ENCODE measurements at places on chromosomes 7 and 10. TPM values are rescaled to one million over a fixed set of nuclear protein-coding genes. Genes with fewer than 3 reads are reported as not detected.
A peak's percentile ranks its signal among the peaks of the same experiment; 100 is the strongest.

Gene SFTPA1
- total RNA-seq = not detected

Gene TUBAL3
- not detected for total RNA-seq

Gene LRRC4
- total RNA-seq = 0.29 TPM

Gene ICA1
- 1.2 TPM for total RNA-seq

Gene RBAK
- total RNA-seq = 10.6 TPM

Gene GNAI1
- 42.1 TPM for total RNA-seq

Gene LRRC18
- not detected for total RNA-seq

Gene PRPS1L1
- total RNA-seq = not detected

Gene TWIST1
- total RNA-seq = 101 TPM

GRCh38 chr10:11015446-11015934 lies 2.2 kb upstream of the CELF2 start:
- H3K36me3 ChIP-seq = no peaks in the 10 kb centered on the region
- H3K4me3 ChIP-seq = no peak overlapping the region
- H3K27ac ChIP-seq = no peak overlapping the region
- H3K4me1 ChIP-seq = no peaks in the 10 kb centered on the region
- peaks cover 27% of the 10 kb centered on the region for H3K27me3 ChIP-seq

- peak overlapping the region; percentile 61 for H3K27ac ChIP-seq
- no peaks in the 10 kb centered on the region for H3K36me3 ChIP-seq
- no peak overlapping the region for H3K4me3 ChIP-seq
- H3K27me3 ChIP-seq = no peaks in the 10 kb centered on the region
- peaks cover 10% of the 10 kb centered on the region for H3K4me1 ChIP-seq
These were observed 109.1 kb upstream of the TNS3 start for GRCh38 chr7:47690902-47691558.

DNA sequence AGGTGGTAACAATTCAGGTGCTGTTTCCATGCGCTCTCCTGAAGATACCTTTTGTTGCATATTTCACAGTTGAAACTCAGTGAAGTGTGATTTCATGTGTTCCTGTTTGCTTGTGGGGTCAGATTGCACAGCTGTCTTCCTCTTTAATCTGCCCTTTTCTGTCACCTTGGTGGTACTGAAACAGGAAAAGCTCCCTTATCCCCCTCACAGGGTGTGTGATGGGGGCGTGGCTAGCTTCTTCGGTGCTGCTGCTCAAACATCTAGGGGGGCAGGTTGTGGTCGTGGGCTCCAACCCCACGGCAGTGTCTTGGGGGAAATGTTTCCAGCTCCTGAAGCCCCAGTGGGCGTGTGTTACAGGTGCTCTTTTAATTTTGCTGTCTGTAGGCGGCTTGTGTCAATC lies 107.4 kb upstream of the KLF14 start:
- H3K27me3 ChIP-seq = no peaks in the 10 kb centered on the region
- no peak overlapping the region for H3K27ac ChIP-seq
- H3K36me3 ChIP-seq = no peaks in the 10 kb centered on the region
- H3K4me1 ChIP-seq = peaks cover 46% of the 10 kb centered on the region
- DNase-seq = no peak

GRCh38 chr7:69768986-69769595 lies 170.8 kb downstream of the AUTS2 start:
- H3K27me3 ChIP-seq = no peaks in the 10 kb centered on the region
- no peak overlapping the region for H3K27ac ChIP-seq
- peak; percentile 53 for DNase-seq
- H3K4me1 ChIP-seq = no peaks in the 10 kb centered on the region

DNA sequence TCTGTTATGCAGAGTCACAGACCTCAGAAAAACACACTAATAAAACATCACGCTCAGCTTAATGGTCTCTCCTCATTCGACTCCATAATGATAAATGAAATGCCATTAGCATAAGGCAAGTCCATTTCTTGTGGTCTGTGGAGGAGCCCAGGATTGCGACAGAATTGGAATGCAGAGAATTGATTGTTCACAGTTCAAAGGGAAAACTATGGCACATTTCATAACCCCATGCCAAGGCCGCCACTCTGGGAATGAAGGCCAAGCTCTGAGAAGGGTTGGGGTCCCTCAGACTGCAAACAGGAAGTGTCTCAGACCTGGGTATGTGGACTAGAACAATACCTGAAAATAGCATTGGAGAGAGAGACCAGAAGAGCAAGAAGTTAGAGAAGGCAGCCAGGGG lies 398.9 kb downstream of the ADRA2A start:
- no peak overlapping the region for H3K27ac ChIP-seq
- no peaks in the 10 kb centered on the region for H3K27me3 ChIP-seq
- H3K4me1 ChIP-seq = no peaks in the 10 kb centered on the region
- no peak overlapping the region for H3K4me3 ChIP-seq
- H3K36me3 ChIP-seq = no peaks in the 10 kb centered on the region
- DNase-seq = no peak

- DNase-seq = no peak
- no peaks in the 10 kb centered on the region for H3K27me3 ChIP-seq
- peaks cover 4% of the 10 kb centered on the region for H3K4me1 ChIP-seq
- H3K36me3 ChIP-seq = no peaks in the 10 kb centered on the region
- no peak overlapping the region for H3K27ac ChIP-seq
These were observed 276.2 kb downstream of the MDFIC start for GRCh38 chr7:115198143-115198542.

GRCh38 chr7:130351791-130352090 lies 7.1 kb downstream of the CPA5 start:
- H3K27ac ChIP-seq = no peak overlapping the region
- no peaks in the 10 kb centered on the region for H3K36me3 ChIP-seq
- no peaks in the 10 kb centered on the region for H3K27me3 ChIP-seq

DNA sequence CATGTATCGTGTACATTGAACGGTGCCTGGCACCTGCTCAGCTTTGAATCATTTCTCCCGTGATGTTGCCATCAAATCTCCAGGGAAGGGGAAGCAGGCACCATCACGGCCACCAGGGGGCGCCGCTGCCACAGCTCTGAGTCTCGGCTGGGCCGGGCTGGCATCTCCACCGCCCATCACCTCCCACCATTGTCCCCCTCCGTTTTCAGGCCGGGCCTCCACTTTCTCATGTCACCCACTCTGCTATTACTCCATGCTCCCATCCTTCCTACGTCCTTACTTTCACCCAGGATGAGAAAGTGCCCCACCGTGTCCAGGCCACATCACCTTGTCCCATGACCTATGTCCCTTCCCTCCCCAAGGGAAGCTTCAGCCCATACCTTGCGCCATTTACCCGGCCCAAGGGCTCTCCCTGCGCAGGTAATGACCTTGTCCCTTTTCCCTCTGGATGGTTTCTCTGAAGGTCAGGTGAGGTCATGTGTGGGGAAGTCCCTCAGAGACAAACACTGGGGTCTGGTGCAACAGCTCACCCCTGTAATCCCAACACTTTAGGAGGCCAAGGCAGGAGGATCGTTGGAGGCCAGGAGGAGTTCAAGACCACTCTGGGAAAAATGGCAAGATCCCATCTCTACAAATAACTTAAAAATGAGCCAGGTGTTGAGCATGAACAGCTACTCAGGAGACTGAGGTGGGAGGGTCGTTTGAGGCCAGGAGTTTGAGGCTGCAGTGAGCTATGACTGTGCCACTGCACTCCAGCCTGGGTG lies 31.8 kb upstream of the OCM2 start:
- no peak overlapping the region for H3K27ac ChIP-seq
- H3K36me3 ChIP-seq = no peaks in the 10 kb centered on the region
- no peak overlapping the region for H3K4me3 ChIP-seq
- DNase-seq = peak; percentile 91

DNA sequence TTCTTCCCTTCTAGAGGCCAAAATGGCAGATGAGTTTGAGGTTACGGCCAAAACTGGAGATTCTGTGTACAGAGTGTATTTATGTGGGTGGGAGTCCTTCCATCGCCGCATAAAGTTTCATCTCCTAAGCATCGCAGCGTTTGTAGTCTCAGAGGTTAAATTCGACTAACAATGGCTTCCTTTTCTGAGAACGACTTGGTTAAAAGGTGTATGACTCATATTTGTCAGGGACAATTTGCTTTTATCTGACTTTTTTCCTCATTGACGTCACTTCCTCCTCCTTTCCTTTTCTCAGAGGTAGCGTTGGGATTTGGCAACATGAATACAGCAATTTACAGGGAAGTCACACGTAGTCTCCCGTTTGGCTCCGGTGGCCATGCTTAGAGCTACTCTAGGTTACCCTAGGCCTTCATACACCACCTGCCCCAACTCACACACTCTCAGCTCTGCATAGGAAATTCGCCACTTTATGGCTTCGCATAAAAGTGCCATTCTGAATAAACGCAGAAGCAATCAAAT lies 37.6 kb upstream of the TCF7L2 start:
- no peak overlapping the region for H3K27ac ChIP-seq
- DNase-seq = no peak
- H3K36me3 ChIP-seq = no peaks in the 10 kb centered on the region
- no peaks in the 10 kb centered on the region for H3K27me3 ChIP-seq
- peaks cover 16% of the 10 kb centered on the region for H3K4me1 ChIP-seq
- no peak overlapping the region for H3K4me3 ChIP-seq

- no peak for DNase-seq
- no peak overlapping the region for H3K27ac ChIP-seq
- H3K4me3 ChIP-seq = no peak overlapping the region
These were observed 70.6 kb downstream of the STEAP1B start for GRCh38 chr7:22429386-22429785.

- DNase-seq = no peak
- peaks cover 2% of the 10 kb centered on the region for H3K27me3 ChIP-seq
- no peak overlapping the region for H3K4me3 ChIP-seq
- H3K4me1 ChIP-seq = peaks cover 7% of the 10 kb centered on the region
These were observed 114.4 kb upstream of the AFAP1L2 start for GRCh38 chr10:114518401-114519305.

- no peak for DNase-seq
- H3K27ac ChIP-seq = no peak overlapping the region
- H3K27me3 ChIP-seq = no peaks in the 10 kb centered on the region
- no peaks in the 10 kb centered on the region for H3K4me1 ChIP-seq
These were observed 51.3 kb downstream of the USP6NL start for GRCh38 chr10:11560076-11560709.

GRCh38 chr7:142100634-142101033 lies 10.9 kb upstream of the MGAM2 start:
- H3K27ac ChIP-seq = no peak overlapping the region
- no peaks in the 10 kb centered on the region for H3K4me1 ChIP-seq
- no peak for DNase-seq
- no peaks in the 10 kb centered on the region for H3K36me3 ChIP-seq
- H3K27me3 ChIP-seq = no peaks in the 10 kb centered on the region

- H3K27ac ChIP-seq = no peak overlapping the region
- H3K36me3 ChIP-seq = peaks cover 37% of the 10 kb centered on the region
These were observed 5.4 kb downstream of the SGPL1 start for GRCh38 chr10:70820976-70821750.

DNA sequence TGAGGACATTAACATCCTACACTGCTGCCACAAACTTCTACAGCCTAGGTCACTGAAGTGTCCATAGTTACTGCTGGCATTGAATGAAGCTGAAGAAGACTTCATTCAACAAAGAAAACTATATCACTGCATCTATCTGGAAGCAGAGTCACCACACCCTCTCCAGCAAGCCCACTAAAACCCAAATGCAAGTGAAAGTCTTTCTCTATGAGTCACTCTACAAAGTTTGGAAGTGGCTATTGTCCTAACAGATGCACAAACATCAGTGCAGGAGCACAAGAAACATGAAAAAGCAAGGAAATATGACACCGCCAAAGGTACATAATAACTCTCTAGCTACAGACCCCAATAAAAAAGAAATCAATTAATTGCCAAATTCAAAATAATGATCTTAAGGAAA lies 43.5 kb upstream of the CAMK2B start:
- H3K4me1 ChIP-seq = peaks cover 16% of the 10 kb centered on the region
- no peaks in the 10 kb centered on the region for H3K27me3 ChIP-seq
- H3K4me3 ChIP-seq = no peak overlapping the region
- H3K27ac ChIP-seq = no peak overlapping the region
- DNase-seq = no peak

DNA sequence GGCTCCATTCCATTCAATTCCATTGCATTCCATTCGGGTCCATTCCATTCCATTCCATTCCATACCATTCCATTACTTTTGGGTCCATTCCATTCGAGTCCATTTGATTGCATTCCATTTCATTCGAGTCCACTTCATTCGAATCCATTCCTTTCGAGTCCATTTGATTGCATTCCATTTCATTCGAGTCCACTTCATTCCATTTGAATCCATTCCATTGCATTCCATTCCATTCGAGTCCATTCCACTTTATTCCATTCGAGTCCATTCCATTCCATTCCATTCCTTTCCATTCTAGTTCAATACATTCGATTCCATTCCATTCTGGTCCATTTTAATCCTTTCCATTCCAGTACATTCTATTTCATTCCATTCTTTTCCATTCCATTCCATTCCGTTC lies 334.0 kb downstream of the ZNF33B start:
- H3K27ac ChIP-seq = no peak overlapping the region
- no peak for DNase-seq
- no peak overlapping the region for H3K4me3 ChIP-seq

DNA sequence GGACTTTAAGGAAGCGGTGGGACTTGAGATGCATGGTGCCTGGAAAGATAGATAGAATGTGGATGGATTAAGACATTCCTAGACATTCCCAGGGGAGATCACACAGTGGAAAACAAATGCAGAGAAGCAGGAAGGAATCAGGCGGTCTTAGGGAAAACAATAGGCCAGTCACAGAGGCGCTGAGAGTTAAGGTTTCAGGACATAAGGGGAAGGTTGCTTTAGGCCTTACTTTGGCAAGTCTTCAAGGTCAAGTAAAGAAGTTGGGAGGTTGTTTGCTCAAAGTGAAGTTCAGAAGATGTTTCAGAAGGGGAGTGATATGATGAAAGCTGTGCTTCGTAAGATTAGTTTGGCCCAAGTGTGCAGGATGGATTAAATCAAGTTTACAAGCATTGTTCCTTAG lies 109.4 kb downstream of the SUGCT start:
- no peaks in the 10 kb centered on the region for H3K4me1 ChIP-seq
- H3K27me3 ChIP-seq = no peaks in the 10 kb centered on the region
- no peak overlapping the region for H3K4me3 ChIP-seq
- no peaks in the 10 kb centered on the region for H3K36me3 ChIP-seq
- no peak for DNase-seq
- no peak overlapping the region for H3K27ac ChIP-seq

- H3K4me3 ChIP-seq = peak overlapping the region; percentile 65
- H3K27me3 ChIP-seq = no peaks in the 10 kb centered on the region
- H3K4me1 ChIP-seq = peaks cover 51% of the 10 kb centered on the region
- no peaks in the 10 kb centered on the region for H3K36me3 ChIP-seq
- H3K27ac ChIP-seq = peak overlapping the region; percentile 90
These were observed 8.0 kb upstream of the HSPB1 start for GRCh38 chr7:76294344-76295024.

All from osteoblast (primary cell).